Hematopoietic multipotent progenitor cell treated with erythropoietin and hydrocortisone succinate and interleukin-3 and kit ligand, for 6 days (in vitro differentiated cells): ENCODE measurements at places on chromosomes 3 and 15.

GRCh38 chr3:132629928-132630327, 29.7 kb downstream of the ACAD11 start:
- DNase-seq, result no peak

DNA sequence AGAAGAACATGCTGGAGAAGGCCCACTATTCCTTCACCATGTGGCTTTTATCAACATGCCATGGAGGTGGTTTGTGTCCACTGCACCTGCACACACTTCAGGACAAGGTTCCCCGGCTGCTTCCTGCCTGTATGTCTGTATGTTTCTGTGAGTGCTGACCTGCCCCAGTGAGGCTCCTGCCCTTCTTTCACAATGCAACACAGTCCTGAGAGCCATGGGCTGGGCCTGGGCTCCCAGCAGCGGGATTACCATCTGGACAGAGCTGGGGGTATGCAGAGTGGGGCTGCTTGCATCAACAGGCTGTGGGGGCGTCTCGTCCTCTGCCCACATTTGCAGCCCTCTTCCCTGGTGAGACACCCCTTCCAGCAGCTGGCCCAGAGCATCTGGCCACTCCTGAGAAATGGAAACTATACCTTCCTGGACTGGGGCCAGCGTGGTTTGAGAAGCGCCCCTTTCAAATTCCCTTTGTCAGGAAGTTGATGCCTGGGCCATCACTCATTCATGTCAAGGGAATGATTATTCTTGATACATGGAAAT, 29.3 kb upstream of the C15orf39 start:
- no peak for DNase-seq

DNA sequence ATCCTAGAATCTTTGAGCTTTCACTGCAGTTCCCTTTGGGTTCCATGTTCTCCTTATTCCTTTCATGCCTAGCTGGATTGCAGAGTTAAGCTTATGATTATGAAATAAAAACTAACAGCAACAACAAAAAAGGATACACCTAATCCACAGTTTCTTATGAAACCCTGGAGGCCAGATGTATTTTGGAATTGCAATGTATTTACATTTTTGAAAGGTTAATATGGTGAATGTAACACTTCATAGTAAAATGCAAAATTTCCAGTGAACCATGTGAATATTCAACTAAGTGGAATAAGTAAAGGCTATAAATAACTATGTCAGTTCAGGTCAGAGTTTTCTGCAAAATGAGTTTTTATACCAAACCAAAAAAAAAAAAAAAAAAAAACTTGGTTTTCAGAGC, 65.8 kb upstream of the FLNB start:
- no peak for DNase-seq

DNA sequence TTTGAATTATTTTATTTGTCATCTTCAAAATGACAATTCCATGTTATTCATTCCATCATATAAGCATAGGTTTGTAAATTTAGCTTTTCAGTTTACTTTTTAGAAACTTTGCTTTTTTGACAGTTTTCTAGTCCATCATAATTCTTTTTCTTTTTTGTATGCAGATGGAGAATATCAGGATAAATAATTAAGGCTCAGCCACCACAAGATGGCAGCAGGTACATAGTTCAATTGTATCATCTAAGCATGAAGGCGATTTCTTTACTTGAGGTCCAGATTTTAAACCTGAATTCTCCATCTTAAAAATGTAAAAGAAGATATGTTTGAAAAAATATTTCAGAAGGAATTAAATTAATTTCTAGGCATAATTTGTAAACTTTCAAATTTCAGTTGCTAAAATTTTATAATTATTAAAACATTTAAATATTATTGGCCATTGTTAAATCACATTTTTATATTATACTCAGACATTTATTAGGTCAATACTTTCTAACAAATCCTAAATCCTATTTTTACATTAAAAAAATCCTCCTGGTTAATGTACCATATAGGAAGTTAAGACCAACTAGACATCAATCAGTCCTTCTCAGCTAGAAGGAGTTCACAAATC, 15.1 kb downstream of the PLSCR5 start:
- DNase-seq, result peak; percentile 72

- peak; percentile 28 for DNase-seq
Observed at GRCh38 chr15:85142312-85142711, 160.7 kb downstream of the PDE8A start.

DNA sequence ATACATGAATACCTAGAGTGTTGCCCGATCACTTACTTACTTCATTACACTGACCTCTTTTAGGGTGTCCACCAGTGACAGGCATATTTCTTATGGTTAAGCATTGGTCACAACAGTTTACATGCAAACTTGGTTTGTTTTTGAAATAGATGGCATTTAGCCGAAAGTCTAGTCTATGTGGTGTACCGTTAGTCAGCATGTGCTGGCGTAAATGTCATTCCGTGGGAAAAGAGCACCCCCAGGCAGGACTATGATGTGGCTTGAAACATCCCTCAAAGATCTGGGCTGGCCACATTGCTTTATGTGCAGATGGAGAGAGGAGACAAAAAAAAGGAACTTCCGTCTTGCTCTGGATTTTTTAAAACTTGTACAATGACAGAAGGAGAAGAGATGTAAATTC, 357.0 kb upstream of the ICE2 start:
- no peak for DNase-seq

DNA sequence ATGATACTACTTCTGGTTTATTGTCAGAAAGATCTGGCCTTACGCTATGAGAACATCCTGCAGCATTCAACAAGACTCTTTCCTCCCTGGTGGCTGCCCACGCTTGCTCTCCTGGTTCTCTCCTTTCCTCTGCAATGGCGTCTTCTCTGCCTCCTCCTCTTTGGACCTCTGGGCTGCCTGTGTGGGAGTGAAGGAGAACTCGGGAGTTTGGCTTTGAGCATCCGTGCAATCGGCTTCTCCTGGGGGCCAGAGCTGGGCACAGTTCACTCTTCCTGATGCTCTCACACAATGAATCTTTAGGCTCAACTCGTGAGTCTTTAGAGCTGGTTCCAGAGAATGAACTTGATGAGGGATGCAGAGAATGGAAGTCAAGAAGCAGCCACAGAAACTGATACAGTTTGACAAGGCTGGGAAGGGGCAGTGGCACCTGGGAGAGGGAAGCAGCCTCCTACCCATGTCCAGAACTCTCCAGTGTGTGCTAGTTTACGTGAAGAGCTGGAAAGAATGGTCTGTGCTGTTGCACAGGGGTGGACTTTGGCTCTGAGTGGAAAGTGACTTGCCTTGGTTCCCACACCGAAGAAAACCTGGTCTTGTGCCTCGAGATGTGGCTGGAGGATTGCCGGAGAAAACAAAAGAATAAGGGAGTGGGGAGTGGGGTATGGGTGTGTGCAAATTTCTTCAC, 37.9 kb downstream of the RPLP1 start:
- no peak for DNase-seq

DNA sequence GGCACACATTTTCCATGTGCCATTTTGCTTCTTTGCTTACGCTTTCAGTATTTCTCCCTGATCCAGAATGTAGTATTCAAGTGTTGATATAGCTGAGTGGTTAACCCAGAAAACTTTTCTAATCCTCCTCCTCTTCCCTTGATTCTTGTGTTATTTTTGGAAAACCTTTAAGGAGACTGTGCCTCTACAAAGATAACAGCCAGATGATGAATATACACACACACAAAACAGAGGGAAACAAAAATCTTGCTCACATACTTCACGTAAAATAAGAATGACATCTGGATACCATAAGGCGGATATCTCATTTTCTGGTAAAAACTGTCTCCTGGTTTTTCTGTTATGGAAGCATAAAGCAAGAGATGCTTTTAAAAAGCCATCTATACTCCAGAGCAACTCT, 295.8 kb upstream of the THBS1 start:
- DNase-seq, result no peak

DNA sequence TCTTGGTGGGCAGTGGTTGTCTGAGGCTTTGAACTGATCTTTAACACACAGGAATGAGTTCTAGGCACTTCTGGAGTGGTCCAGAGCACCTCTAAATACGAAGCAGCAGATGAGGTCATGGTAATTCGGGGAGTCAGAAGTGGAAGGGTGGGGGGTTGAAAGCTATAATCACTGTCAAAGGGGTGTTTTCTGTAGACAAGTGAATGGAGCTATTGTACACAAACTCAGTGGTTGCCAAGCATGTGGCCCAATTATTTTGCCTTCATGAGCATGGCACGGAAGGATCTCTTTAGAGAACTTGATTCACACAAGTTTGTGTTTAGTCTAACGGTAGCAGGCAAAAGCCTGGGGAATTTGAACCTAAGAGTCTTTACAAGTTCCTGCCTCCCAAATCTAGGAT, 6.3 kb downstream of the FRMD5 start:
- DNase-seq, result no peak

- DNase-seq, result no peak
Observed at GRCh38 chr15:36609793-36610192, 30.4 kb downstream of the CDIN1 start.

GRCh38 chr3:59774634-59775033, 724.8 kb upstream of the CFAP20DC start:
- DNase-seq, result no peak

DNA sequence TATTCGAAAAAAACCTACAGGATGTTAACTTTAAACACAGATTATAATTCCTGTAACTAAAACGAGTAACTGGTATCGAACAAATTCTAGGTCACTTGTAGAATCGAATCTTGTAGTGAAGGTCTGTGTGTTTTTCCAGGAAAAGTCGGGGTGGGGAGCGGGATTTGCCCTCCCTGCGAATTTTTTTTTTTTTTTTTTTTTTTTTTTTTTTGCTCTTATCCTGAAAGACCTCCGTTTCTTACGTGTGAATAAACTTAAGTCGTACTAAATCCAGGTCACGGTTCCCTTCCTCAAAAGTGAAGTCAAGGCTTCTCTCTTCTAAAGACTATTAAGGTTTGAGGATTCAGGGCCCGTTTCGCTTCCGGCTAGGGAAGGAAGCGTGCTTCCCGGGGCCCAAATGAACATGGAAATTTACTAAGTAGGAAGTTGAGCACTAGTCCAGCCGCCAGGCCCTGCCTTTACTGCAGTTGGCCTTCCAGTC, 770 bp downstream of the TBC1D5 start:
- no peak for DNase-seq

- no peak for DNase-seq
Observed at GRCh38 chr3:38583688-38584087, 65.8 kb downstream of the SCN5A start.

DNA sequence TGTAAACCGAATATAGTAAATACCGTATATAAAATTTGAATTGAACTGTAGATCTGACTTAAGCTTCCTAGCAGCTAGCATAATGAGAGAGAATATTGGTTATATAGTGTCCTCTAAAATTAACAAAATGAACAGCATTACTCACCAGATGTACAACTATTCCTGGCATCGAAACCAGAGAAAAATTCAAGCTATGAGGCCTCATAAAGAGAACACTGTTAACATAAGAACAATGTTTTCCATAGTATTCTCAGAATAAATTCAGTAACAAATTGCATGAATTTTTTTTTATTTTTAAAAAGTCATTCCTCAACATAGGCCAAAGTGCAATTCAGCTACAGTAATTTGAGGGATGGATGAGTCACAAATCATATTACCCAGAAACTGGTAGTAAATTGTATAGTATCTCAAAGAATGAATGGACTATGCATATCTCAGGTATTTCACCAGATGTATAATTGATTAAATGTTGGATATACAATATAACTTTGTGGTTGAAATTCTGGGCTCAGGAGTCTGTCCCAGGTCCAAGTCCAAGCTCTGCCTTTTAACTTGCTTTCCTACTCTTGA, 5.0 kb downstream of the TMEM207 start:
- DNase-seq, result no peak
